ENCODE measurements at places on chromosomes 11 and 22.

GRCh38 chr11:67023957-67024353 is 1.0 kb downstream of the SYT12 start:
- no peak overlapping the region for H3K27ac ChIP-seq
- peaks cover 22% of the 10 kb centered on the region for H3K27me3 ChIP-seq
- H3K36me3 ChIP-seq = no peaks in the 10 kb centered on the region
- H3K4me1 ChIP-seq = peaks cover 11% of the 10 kb centered on the region
- H3K4me3 ChIP-seq = no peak overlapping the region

DNA sequence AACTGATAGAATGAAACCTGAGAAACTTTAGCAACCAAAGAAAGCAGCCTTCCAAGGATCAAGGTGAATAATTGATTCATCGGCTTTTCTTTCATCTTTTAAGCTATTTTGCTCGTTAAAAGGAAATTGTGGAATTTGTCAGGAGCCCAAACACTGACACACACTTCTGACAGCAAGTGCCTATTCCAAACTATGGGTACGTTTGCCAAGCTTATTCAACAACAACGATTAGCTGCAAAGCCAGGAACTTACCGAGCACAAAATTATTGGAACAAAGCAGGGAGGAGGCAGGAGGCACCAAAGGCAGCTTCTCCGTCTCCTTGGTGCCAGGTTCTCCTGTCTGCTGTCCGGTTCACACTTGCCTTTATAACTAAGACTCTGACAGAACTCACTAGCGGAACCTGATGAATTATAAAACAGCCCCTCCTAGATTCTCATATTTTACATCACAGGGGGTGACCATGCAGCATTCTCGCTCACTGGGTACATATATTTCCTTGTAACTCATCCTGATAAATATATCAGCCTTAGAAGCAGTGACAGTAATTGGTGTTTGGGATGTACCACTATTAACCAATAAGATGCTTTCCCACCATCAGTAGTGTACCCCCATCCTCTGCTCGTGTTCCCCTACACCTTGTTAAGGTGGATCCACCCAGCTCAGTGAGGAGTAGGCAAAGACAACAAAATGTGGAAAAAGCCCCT is 395.9 kb upstream of the CCDC90B start:
- no peaks in the 10 kb centered on the region for H3K36me3 ChIP-seq
- no peaks in the 10 kb centered on the region for H3K27me3 ChIP-seq
- no peak for DNase-seq
- H3K4me3 ChIP-seq = peak overlapping the region; percentile 2

- no peaks in the 10 kb centered on the region for H3K4me1 ChIP-seq
- no peak overlapping the region for H3K4me3 ChIP-seq
- H3K27me3 ChIP-seq = no peaks in the 10 kb centered on the region
- no peaks in the 10 kb centered on the region for H3K36me3 ChIP-seq
- DNase-seq = no peak
Observed at GRCh38 chr22:33401291-33401690, 343.1 kb upstream of the SYN3 start.

DNA sequence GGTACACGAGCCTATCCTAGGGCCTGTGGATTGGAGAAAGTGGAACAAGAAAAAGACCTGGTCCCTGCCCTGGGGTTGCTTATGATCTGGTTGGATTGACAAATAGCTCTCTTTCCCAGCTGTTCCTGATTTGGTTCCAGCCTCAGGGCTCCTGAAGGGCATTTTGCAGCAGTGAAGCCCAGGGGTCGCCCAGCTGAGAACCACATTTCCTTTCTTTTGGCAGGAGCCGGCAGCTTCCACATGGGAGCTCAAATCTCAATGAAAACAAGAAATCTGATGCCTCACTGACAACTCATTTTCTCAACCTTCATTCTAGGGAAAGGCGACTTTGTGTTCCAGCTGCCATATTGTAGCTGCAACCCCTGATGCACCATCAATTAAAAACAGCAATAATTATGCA is 140.6 kb upstream of the CADM1 start:
- no peaks in the 10 kb centered on the region for H3K4me1 ChIP-seq
- no peak overlapping the region for H3K4me3 ChIP-seq
- H3K36me3 ChIP-seq = no peaks in the 10 kb centered on the region
- DNase-seq = no peak

- peak within 1 kb of the TSS; percentile 43 for H3K4me3 ChIP-seq
- H3K4me1 ChIP-seq = no peaks in the 10 kb centered on the region
- no peaks in the 10 kb centered on the region for H3K36me3 ChIP-seq
- no peak within 1 kb of the TSS for H3K27ac ChIP-seq
- H3K27me3 ChIP-seq = peaks cover 32% of the 10 kb centered on the region
- no peak for DNase-seq
Observed at GRCh38 chr11:107018219-107018901, at the start of gene GUCY1A2. Gene GUCY1A2, minus strand, starts transcription at chr11:107018476. Its CDS starts 421 bp downstream, at chr11:107018055.

DNA sequence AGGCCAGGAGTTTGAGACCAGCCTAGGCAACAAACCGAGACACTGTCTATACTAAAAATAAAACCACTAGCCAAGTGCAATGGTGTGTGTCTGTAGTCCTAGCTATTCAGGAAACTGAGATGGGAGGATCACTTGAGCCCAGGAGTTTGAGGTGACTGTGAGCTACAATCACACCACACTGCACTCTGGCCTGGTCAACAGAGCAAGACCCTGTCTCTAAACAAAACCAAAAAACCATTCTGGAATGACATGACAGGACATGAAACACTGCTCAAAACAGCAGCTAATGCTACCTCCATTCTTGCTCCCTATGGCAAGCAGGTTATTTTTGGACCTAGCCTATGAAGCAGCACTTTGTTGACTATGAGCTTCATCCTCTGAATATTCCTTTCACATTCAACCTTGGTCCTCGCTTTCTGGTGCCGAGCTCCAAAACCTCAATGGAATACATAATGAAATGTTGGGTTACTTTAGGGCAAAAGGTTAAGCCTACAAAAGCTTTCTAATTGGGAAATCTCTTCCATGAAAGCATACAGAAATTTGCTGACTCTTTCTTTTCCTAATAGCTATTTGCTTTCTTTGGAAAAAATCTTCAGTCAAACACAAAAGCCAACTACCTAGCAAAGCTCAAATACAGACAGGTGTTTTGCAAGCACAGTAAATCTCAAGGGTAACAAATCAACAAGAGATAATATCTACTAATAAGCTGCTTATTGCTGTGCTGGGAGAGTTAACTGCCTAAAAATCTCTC is 21.1 kb downstream of the SIK3 start:
- H3K27me3 ChIP-seq = no peaks in the 10 kb centered on the region
- no peaks in the 10 kb centered on the region for H3K36me3 ChIP-seq
- DNase-seq = no peak
- no peak overlapping the region for H3K4me3 ChIP-seq

GRCh38 chr11:97856666-97857065 is 1164.1 kb upstream of the CNTN5 start:
- no peak for DNase-seq
- H3K4me1 ChIP-seq = no peaks in the 10 kb centered on the region
- no peak overlapping the region for H3K4me3 ChIP-seq
- no peaks in the 10 kb centered on the region for H3K36me3 ChIP-seq
- no peak overlapping the region for H3K27ac ChIP-seq
- no peaks in the 10 kb centered on the region for H3K27me3 ChIP-seq

DNA sequence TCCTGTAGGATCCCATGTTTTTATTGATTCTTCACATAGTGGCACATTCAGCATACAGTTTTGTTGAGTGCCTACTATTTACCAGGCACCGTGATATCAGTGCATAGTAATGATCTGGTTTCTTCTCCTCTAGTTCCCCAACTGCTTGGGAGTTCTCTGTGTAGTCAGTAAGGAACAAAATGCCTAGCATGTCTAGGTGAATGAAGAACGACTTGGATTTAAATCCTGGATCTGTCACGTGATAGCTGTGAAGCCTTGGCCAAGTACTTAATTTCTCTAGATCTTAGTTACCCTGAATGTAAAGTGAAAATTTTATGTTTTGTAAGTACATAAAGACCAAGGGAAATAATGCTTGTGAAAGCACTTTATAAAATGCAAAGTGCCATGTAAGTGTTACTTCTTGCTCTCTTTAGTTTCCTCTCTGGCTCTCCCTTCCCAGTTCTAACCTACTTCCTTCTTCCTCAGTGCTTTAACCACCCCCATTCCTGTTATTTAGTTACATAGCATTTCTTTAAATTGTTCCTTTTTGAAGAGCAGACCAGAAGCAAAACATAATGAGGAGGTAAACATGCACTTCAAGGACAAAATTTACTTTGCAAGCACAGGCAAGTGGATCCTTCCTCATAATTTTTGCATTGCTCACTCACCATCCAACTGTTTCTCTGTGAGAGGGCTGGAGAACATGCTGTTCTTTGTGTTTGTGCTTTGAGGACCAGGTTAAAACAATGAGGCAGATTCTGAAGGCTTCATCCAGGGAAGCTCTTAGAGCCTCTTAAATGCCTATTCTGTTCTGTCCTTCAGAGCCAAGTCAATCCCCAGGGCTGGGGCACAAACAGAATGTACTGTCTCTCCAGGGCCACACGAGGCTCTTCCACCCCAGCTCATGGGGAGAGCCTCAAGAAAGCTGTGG is 353.9 kb upstream of the TENM4 start:
- H3K27me3 ChIP-seq = no peaks in the 10 kb centered on the region
- H3K4me1 ChIP-seq = no peaks in the 10 kb centered on the region
- no peaks in the 10 kb centered on the region for H3K36me3 ChIP-seq
- no peak for DNase-seq

DNA sequence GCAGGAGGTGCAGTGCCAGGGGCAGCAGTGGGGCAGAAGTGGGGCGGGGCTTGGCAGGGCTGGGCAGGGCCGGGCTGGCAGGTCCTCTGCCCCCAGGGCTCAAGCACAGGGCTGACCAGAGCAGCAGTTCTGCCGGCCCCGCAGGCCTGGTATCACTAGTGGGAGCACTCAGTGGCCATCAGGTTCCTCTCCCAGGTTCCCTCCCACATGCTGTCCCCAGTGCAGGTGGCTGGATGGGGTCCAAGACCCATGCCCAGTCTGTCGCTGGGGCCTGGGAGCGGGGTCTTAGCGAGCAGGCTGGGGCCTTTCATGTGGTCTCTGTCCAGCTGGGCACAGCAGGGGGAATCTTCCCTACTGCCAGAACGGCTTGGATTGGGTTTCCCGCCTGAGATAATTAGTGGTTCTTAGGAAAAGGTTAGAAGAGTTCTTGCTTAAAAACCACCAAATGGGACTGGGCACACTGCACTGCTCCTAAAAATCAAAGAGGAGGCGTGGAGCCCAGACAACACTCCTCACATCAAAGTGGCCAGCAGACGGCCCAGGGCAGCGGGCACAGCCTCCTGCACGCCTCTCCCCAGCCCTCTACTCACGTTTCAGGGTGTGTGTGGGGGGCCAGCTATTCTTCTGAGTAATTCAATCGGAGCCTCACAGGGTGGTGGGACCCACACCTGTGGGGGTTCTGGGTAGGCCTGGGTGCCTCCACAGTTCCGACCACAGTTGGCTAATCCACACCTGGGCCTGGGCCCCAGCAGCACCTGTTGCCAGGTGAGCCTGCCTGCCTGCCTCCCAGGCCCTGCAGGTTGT is 45.6 kb downstream of the TPCN2 start:
- peaks cover 12% of the 10 kb centered on the region for H3K36me3 ChIP-seq
- no peaks in the 10 kb centered on the region for H3K27me3 ChIP-seq
- no peaks in the 10 kb centered on the region for H3K4me1 ChIP-seq

DNA sequence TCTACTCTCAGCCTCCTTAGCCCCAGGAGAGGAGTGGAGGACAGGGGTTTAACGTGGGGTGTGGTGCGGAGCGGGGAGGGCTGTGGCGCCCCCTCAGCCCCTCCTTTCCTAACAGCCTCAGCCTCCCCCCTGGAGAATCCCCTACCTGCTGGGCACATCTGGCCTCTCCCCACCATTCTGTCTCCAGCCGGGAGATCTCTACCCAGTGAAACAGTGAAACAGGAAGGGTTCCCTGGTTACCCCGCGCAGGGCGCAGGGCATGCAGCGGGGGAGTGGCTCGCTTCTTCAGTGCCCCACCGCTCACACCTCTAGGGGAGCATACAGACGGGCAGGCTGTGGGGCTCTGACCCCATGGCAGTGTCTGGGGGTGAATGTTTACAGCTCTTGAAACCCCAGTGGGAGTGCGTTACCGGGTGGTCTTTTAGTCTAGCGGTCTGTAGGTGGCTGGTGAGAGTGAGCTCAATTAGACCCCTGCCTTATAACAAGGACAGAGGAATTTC is 54.7 kb upstream of the CCDC188 start:
- H3K36me3 ChIP-seq = no peaks in the 10 kb centered on the region
- no peak for DNase-seq
- no peaks in the 10 kb centered on the region for H3K27me3 ChIP-seq

GRCh38 chr11:34250732-34251588 is 106.8 kb downstream of the ABTB2 start:
- H3K4me3 ChIP-seq = no peak overlapping the region
- H3K36me3 ChIP-seq = no peaks in the 10 kb centered on the region
- no peak overlapping the region for H3K27ac ChIP-seq
- peak; percentile 69 for DNase-seq

DNA sequence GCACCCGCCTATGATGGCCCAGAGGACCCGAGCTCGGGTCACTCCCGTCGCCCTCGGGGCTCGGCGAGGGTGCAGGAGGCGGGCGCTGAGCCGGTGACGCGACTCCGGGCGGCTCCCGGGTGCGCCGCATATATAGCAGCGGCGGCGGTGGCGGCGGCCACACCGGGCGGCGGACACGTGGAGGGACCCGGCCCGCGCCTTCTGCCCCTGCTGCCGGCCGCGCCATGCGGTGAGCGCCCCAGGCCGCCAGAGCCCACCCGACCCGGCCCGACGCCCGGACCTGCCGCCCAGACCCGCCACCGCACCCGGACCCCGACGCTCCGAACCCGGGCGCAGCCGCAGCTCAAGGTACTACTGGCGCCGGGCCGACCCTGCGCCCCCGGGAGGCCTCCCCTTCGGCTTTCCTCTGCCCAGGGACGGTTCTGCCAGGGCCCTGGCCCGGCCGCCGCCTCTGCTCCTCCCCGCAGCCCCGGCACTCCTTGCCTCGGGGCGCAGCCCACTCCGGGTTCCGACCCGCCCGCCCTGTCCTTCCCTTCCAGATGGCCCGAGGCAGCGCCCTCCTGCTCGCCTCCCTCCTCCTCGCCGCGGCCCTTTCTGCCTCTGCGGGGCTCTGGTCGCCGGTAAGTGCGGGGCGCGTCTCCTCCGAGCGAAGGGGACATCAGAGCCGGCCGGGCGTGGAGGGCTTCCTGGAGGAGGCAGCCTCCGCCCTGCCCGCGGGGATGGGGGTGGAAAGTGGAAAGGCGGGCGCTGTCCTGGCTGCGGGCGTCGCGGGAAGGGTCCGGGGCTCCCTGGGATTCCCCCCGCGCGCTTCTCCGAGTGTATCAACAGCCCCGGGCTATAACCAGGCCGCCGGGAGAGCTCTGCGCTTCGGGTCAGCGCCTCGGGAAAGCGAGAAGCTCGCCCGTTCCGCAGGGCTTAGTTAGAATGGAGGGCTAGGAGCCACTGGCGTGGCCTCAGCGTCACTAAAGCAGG is at the start of gene GAL:
GAL (plus strand) TSS at position 160 of the 972 bp plus-strand sequence; CDS start at position 540, 380 bp downstream.
- no peaks in the 10 kb centered on the region for H3K36me3 ChIP-seq
- H3K4me3 ChIP-seq = peak within 1 kb of the TSS; percentile 33
- peaks cover 33% of the 10 kb centered on the region for H3K27me3 ChIP-seq
- no peak within 1 kb of the TSS for H3K27ac ChIP-seq

GRCh38 chr22:36145881-36146280 is 14.7 kb downstream of the APOL3 start:
- H3K4me3 ChIP-seq = no peak overlapping the region
- no peak overlapping the region for H3K27ac ChIP-seq
- no peak for DNase-seq
- H3K36me3 ChIP-seq = peaks cover 44% of the 10 kb centered on the region
- peaks cover 19% of the 10 kb centered on the region for H3K4me1 ChIP-seq

Data from upper lobe of right lung (tissue), 1 donor.